Activated CD8-positive, alpha-beta T cell treated with anti-CD3 and anti-CD28 coated beads, Interleukin-2, amount 10 ng/mL, durations not matched to agents 7 days and 5 days (primary cell): ENCODE measurements at places on chromosomes 1 and 21.

- no peak overlapping the region for H3K27ac ChIP-seq
- H3K27me3 ChIP-seq = no peaks in the 10 kb centered on the region
- no peak for DNase-seq
- no peak overlapping the region for H3K4me3 ChIP-seq
- H3K36me3 ChIP-seq = no peaks in the 10 kb centered on the region
Observed at GRCh38 chr1:246181241-246181640, 325.8 kb downstream of the SMYD3 start.

GRCh38 chr1:114219172-114219868 lies 65.7 kb upstream of the SYT6 start:
- DNase-seq = no peak
- no peaks in the 10 kb centered on the region for H3K4me1 ChIP-seq
- peaks cover 8% of the 10 kb centered on the region for H3K27me3 ChIP-seq
- H3K27ac ChIP-seq = no peak overlapping the region
- H3K36me3 ChIP-seq = no peaks in the 10 kb centered on the region

- H3K27me3 ChIP-seq = no peaks in the 10 kb centered on the region
- H3K27ac ChIP-seq = no peak overlapping the region
- no peaks in the 10 kb centered on the region for H3K36me3 ChIP-seq
- H3K4me3 ChIP-seq = no peak overlapping the region
- DNase-seq = no peak
Observed at GRCh38 chr1:71778940-71779339, 503.4 kb downstream of the NEGR1 start.

- H3K27ac ChIP-seq = no peak overlapping the region
- no peaks in the 10 kb centered on the region for H3K36me3 ChIP-seq
- DNase-seq = peak; percentile 13
- H3K4me1 ChIP-seq = no peaks in the 10 kb centered on the region
- H3K27me3 ChIP-seq = peaks cover 27% of the 10 kb centered on the region
Observed at GRCh38 chr1:47598357-47598756, 160.5 kb downstream of the FOXD2 start.

DNA sequence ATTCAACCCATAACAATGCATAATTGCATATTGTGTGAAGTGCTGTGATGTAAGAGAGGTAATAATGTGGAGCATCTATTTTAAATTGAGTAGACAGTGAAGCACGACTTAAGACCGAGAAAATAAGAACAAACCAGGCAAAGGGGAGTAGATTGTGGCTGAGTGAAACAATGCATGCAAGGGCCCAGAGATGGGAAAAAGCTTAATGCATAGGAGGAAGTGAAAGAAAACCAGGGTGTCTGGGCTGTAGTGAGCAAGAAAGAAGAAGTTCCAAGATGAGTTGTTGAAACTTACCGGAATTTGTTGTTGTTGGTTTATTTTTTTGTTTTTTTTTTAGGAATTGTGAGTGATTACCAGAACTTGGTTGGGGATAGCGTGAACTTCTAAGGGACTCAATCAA lies 104.7 kb downstream of the SNX7 start:
- H3K4me1 ChIP-seq = peaks cover 2% of the 10 kb centered on the region
- H3K4me3 ChIP-seq = no peak overlapping the region
- no peak for DNase-seq
- no peak overlapping the region for H3K27ac ChIP-seq
- no peaks in the 10 kb centered on the region for H3K27me3 ChIP-seq
- H3K36me3 ChIP-seq = no peaks in the 10 kb centered on the region
